Stimulated activated CD4-positive, alpha-beta T cell treated with anti-CD3 and anti-CD28 coated beads, Interleukin-2, amount 100 ng/mL, for 24 hours (primary cell): ENCODE measurements at places on chromosomes 16 and 17.

DNA sequence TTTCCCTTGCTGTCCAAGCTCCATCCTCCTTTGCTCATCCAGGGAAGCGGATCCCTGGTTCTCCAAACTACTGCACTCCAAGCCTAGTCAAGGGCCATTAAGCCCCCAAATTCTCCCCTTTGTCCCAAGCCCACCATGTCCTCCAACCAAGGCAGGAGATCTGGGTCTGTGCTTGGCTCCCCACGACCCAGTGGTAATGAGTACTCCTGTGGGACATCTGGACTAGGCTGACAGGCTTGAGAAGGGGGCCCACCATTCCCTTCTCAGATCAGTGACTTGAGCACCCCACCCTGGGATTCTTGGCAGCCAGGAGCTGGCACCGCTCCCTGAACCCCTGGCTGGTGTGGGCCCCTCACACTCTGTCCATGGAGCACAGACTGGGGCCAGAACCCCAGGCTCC, 17.1 kb downstream of the OSBPL7 start:
- no peak for DNase-seq

DNA sequence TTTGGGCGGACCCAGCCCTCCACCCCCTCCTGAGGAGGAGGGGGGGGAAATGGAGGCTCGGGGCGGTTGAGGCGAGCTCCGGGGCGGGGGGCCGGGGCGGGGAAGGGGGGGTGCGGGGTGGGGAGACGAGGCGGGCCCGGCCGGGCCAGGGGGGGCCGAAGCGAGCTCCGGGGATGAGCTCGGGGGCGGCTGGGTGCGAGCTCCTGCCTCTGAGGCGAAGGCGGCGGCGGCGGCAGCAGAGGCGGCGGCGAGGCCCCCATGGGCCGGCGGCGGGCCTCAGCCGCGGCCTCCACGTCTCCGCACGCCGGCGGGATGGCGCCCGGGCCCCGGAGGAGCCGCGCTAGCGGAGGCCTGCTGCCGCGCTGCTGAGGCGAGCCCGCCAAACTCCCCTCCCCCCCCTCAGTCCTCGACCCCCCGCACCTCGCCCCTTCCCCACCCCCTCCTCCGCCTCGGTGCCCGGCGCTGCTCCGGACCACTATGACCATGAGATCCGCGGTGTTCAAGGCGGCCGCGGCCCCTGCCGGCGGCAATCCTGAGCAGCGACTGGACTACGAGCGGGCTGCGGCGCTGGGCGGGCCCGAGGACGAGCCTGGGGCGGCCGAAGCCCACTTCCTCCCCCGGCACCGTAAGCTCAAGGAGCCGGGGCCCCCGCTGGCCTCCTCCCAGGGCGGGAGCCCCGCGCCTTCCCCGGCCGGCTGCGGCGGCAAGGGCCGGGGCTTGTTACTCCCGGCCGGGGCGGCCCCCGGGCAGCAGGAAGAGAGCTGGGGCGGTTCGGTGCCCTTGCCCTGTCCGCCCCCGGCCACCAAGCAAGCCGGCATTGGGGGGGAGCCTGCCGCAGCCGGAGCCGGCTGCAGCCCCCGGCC, 596 bp downstream of the MSL1 start:
- DNase-seq = peak; percentile 47

DNA sequence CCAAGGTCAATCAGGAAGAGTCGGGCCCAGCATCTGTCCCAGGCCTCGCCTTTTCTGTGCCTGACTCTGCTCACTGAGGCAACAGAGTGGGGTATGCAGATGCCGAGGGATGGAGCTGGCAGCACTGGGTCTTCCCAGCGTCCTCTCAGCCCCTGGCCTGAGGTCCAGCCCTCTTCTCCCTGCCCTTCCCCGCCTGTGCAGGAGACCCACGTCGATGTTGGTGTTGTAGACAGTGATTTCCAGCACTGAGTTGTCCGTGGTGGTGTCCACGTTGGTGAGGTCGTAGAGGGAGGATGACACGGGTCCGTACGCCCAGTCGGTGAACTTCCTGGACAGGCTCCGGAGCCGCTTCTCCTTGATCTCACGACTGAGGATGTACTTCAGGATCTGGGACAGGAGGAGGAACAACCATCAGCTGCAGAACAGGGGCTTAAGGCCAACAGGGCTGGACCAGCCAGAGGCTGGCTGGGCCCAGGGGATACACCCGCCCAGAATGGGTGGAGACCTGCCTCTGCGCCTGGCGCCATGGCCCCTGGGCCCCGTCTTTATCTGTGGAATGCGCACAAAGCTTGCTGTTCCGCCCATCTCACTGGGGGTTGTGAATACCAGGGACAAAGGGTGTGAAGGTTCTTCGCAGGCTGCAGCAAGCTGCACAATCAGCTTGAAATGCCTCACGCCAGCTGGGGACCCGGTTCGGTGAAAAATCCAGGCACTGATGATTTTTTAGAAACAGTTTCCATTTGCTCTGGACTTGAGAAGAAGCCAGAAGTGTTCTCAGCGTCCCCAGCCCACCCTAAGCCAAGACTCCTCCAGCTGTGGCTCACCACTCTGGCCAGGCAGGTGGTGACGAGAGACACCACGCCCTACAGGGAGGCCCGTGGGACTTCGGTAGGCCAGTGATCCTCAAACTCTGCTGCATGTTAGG, 27.5 kb downstream of the TRPV3 start:
- DNase-seq = no peak

DNA sequence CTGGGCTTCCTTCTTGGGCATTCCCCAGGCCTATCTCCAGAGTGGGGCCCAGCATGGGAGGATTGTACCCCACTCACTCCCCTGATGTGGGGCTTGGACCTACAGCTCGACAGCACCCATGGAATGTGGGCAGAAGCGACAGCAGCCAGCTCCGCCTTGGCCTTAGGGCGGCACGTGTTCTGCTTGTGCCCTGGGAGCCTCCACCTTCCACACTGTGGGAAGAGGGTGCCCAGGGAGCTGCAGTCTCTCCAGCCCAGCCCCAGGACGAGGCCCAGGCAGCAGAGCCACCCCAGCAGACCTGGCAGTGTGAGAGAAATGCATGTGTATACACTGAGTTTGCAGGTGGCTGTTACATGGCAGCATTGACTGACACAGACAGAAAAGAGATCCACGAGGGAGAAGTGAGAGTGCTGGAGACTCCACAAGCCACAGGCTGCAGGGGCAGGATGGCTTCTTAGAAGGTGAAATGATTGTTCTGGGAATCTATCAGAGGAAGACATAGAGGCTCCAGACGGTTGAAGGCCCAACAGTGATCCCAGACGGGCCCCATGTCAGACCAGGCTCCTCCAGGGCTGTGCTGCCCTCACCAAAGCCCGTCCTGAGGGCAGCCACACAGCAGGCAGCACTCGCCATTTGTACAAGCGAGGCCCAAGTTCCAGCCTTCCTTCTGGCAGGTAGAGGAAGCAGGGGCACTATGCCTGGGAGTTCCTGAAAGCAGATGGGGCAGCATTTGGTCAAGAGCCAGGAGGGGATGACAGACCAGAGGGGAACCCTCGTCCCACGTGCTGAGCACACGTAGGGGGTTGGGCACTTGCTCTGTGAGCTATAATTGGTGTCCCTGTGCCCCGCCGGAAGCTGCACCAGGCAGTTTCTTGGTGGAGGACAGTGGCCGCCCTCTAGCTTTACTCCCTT, 2.8 kb upstream of the DNASE1 start:
- no peak for DNase-seq

DNA sequence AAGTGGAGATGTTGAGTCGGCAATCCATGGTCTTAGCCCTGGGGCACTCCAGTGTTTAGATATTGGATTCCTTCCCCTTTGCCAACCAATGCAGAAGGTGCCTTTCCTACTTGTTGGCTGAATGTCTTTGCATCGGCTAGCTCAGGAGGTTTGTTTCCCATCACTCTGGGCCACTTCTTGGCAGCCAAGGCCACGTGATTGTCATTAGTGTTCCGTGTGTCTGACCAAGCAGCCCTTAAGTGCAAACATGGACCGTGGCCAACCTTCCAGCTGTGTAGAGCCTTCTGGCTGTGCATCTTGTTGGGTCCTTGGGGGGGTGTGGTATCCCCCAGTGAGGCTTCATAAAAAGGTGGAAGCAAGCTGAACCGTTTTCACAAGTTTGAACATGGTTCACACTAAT, 66.0 kb downstream of the GNAO1 start:
- no peak for DNase-seq

DNA sequence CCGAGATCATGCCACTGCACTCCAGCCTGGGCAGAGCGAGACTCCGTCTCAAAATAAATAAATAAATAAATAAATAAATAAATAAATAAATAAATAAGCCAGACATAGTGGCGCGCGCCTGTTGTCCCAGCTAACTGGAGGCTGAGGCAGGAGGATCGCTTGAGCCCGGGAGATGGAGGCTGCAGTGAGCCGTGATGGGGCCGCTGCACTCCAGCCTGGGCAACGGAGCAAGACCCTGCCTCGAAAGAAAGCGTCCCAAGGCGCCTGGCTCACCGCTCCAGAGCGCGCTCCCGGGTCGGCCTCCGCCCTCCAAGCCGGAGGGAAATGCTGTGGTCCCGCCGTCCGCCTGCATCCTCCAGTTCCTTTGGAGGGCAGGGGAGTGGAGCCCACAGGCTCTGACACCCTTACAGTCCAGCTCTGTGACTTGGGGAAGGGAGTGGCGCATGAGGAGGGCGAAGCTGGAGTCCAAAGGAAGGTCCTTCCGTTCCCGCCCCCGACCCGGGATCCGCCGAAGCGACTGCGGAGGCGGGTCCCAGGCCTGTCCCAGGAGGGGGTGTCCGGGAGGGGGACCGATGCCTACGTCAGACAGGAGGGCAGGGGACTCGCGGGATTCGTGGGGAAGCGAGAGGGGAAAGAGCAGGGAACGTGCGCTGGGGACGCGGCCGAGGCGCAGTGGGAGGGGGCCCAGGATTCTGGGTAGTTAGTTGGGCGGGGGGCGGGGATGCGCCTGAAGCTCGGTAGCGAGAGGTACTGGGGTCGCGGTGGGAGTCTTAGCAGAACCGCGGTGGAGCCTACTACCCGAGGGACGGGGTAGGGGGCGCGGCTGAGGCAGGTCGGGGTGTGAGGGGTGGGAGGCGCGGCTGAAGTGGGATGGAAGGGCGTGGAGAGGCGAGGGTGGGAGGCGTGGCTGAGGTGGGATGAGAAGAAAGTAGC, 8.4 kb upstream of the TRPV2 start:
- peak; percentile 20 for DNase-seq

GRCh38 chr16:130533-131173, 7.8 kb downstream of the NPRL3 start:
- no peak for DNase-seq
